Placental pericyte (primary cell): ENCODE measurements at places on chromosomes 16 and 17. TPM values are rescaled to one million over a fixed set of nuclear protein-coding genes. Genes with fewer than 3 reads are reported as not detected.

Gene ZPBP2
- total RNA-seq, result not detected in 2 replicates

Gene ENPP7
- not detected in 2 replicates for total RNA-seq

Gene PRR14
- total RNA-seq, result 7.2 and 18.9 TPM in 2 replicates

Gene TP53TG3
- total RNA-seq, result 1.0 TPM in 1 of 2 replicates, not detected in the other

Gene DPEP3
- not detected in 2 replicates for total RNA-seq

Gene ZNF423
- total RNA-seq, result under 0.01 TPM in 2 replicates

Gene PRSS22
- total RNA-seq, result 2.7 TPM in 1 of 2 replicates, not detected in the other

Gene LLGL2
- 0.57 and 1.8 TPM in 2 replicates for total RNA-seq

Gene GPR139
- not detected in 2 replicates for total RNA-seq

Gene ZFPM1
- total RNA-seq, result 2.3 and 4.4 TPM in 2 replicates

Gene TBC1D3H
- not detected in 2 replicates for total RNA-seq

Gene LITAFD
- total RNA-seq, result not detected in 2 replicates

Gene C17orf78
- total RNA-seq, result not detected in 2 replicates
